ENCODE measurements at places on chromosomes 7 and 10.

DNA sequence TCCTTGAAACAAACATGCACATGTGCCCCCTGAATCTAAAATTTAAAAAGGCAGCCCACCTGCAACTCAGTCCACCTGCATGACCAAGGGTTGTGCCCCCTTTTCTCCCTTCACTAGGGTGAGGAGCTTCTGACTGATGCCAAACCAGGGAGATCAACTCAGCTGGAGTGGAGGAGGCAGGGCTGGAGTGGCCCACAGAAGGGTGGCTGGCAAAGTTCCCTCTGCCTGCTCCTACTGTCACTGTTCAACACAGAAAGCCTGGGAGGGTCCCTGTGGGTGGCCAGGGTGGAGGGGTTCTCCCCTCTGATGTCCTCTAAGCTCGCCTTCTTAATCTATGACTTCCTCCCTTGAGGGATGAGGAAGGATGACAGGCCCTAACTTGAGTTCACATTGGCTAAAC lies 55.7 kb upstream of the ANTXRL start:
- DNase-seq, result no peak

- DNase-seq, result no peak
Observed at GRCh38 chr10:118953598-118954393, 75.7 kb upstream of the NANOS1 start.

DNA sequence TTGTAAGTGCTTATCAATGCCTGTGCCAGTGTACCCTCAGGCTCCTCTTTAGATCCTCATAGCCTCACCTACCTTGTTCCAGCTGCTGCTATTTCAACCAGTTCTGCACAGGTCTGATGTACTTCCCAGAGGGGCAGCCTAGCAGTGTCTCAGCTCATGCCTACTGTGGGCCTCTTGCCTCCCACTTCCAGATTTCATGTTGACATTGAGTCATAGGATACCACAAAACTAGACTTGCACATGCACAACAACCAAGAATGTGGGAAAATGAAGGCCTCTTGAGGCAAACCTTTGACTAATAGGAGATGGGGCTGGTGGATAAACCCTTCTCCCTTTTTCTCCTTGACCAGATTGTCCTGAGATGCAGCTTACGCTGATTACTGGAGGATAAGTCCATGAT lies 31.0 kb downstream of the PON3 start:
- DNase-seq, result peak; percentile 92

DNA sequence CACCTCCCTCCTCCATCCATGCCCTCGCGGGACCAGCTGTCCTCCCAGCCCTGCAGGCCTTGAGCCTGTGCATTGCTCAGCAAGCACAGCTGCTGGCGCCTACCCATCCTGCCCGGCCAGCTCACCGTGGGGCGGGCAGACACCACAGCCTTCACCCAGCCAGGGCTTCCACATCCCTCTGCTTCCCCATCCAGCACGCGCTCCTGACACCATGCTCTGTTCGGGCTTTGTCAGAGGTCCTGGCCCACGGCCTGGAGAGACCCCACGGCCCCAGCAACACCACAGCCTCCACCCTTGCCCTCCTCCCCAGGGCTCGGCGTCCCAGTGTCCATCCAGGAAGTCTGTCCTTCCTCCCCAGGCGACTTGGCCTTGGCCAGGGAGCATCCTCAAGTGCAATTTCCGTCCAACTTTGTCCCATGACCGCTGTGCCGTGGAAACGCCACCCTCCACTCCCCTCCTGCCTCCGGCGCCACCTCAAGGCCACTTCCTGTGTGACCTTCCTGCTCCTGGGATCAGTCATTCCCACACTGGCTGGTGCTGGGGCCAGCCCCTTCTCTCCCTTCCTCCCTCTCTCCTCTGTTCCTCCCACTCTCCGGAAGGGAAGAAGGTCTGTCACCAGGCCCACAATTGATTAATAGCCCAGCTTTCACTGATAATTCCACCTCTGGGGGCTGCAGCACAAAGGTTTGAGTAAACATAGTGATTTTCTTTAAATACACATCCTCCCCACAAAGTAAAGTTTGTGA lies 71.5 kb upstream of the SMNDC1 start:
- DNase-seq, result no peak

- no peak for DNase-seq
Observed at GRCh38 chr7:158991824-158992621, 135.7 kb downstream of the DYNC2I1 start.

DNA sequence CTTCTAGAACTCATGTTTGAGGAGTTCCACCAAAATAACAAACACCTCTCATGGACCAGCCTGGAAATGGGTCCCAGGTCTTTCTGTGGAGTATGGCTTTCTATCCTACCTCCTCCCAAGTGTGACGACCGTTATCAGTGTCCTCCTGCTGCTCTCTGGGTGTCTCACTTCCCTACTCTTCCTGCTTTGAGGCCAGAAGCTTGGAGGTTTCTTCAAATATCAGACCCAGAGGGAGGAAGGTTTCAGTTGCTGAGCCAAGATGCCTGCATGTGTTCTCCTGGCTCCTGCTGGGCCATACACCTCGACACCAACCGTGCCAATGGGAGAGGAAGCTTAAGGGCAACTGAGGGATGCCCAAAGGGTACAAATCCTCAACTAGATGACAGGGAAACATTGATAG lies 114.6 kb downstream of the WNT2 start:
- no peak for DNase-seq

DNA sequence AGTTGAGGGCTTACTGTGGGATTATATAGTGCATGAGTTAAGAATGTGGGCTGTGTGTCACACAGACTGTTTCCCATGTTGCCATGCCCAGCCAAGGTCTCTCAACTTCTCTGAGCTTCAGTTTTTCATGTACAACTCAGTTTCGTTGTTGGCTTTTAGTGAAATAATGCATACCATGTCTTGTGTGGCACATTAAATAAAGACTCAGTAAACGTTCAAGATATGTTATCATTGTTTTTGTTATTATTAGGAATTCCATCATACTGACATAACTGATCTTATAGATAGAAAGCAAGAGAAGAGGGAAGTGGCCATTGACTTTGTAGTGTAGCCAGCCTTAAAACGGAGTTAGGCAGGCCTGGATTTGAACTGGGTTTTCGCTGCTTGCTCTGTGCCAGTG lies 2.9 kb downstream of the CDK14 start:
- no peak for DNase-seq

- DNase-seq, result no peak
Observed at GRCh38 chr7:135803143-135803542, 54.5 kb upstream of the FAM180A start.

DNA sequence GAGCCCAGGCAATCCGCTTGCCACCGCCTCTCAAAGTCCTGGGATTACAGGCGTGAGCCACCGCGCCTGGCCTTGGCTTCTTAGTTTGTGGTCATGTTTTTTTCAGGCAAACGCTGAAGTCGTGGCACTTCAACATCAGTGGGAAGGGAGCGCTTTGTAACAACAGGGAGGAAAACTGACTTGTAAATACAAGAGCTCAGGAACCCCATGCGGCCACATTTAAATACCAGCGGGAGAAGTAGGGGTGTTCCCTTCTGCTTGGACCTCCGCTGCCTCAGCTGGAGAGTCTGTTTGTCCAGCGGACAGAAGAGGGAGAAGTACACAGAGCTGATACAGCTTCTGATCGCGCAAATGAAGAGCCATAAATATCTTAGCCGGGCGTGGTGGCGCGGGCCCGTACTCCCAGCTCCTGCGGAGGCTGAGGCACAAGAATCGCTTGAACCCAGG lies 108.7 kb upstream of the KMT2C start:
- DNase-seq, result no peak

- DNase-seq, result no peak
Observed at GRCh38 chr10:100829097-100829870, 83.5 kb upstream of the SLF2 start.

DNA sequence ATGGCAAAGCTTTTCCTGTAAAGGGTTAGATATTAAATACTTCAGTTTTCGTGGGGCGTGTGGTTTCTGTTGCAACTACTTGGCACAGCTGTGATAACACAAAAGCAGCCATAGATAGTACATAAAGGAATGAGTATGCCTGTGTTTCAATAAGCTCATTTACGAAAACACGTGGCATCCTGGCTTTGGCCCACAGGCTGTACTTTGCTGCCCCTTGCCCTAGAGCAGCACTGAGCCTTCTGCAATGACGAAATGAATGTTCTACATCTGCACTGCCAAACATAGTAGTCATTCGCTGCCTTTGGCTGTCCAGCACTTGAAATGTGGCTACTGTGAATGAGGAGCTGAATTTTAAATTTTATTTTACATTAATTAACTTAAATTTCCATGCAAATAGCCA lies 376.2 kb upstream of the TPK1 start:
- no peak for DNase-seq

DNA sequence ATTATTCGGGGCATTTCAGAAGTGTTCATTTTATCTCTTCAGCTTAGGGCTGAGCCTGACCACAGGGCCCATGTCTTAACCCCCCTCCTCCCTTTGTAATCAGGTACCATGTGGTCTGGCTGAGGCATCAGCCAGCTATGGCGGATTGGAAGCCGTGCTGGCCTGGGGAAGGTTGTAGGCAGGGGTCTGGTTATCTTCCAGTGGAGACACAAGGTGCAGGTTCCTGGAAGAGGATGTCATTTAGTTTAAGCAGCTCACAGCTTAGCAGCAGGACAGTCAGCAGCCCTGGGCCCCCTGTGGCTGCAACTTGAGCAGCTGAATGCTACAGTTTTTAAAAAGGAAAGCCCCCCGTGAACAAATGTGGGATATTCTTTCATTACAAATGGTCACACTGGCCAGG lies 22.1 kb downstream of the BAG3 start:
- DNase-seq, result no peak

GRCh38 chr10:47169581-47169980 lies 130.4 kb upstream of the GDF10 start:
- no peak for DNase-seq

- DNase-seq, result peak; percentile 44
Observed at GRCh38 chr7:66013938-66014337, 31.9 kb upstream of the GUSB start.

- no peak for DNase-seq
Observed at GRCh38 chr7:13835442-13835841, 154.0 kb downstream of the ETV1 start.

DNA sequence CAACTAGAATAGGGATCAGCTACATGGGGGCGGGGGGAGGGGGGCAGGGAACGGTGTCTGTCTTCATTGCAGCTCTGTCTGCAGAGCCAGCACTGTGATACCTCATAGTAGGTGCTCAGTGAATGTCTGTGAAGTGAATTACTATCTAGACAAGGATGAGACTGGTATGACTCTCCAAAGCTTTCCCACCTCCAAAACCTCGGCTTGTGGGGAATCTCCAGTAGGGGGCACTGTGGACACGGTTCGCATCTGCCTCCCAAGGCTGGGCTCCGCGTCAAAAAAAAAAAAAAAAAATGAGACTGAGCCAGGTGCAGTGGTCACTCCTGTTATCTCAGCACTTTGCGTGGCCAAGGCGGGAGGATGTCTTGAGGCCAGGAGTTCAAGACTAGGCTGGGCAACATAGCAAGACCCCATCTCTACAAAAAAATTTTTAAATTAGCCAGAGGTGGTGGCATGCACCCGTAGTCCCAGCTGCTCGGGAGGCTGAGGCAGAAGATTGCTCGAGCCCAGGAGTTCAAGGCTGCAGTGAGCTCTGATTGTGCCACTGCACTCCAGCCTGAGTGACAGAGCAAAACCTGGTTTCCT lies 9.6 kb downstream of the TRIM56 start:
- peak; percentile 39 for DNase-seq

DNA sequence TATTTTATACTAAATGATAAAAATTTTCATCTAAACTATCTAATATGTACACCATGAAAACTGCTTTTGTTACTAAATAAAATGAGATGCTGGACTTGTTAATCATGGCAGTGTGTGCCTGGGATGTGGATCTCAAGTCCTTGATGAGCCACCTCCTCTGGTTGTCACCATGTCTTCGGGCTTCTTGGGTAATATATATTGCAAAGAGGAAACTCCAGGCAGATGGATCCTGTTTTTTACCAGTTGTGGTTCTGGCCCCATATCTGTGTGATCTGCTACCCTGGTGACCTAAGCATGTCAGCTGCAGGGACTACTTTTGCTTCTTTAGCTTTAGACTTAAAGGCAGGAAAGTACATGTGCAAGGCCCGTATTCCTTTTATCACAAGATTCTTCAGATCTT lies 46.2 kb downstream of the TMEM60 start:
- no peak for DNase-seq

GRCh38 chr10:44389150-44389549 lies 4.3 kb upstream of the CXCL12 start:
- DNase-seq, result no peak

- DNase-seq, result no peak
Observed at GRCh38 chr7:155710530-155710929, 66.1 kb downstream of the RBM33 start.

DNA sequence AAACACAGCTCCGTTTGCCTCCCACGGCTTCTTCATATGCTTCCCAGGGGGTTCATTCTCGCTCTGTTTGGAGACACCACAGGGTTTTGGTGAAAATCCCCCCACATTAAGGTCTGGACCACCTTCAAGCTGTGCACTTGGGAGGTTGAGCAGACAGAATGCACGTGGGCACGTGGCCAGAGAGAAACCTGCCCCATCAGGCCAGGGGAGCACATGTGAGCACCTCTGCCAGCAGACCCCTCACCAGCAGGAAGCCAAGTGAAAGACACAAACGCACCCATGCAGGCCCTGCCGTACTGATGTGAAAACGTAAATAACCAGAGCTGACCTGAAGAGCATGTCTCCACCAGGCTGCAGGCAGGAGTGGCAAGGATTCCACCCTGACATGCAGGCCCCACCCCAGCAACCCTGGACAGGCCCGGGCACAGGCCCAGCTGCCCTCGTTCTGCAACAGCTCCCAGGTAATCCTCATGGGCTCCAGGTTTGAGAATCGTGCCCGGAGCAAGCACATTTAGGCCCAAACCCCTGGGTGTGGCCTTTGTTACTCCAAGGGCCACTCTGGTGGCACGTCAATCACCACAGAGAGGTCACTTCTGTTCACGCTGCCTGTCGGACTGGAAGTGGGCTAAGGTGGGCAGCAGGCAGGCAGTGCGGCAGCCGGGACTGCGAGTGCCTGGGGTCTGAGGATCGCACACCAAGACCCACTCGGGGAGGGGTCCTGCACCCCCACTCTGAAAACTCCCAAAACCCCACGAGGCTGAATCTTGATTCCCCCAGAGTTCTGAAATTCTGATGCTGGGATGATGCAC lies 184.4 kb downstream of the PTPRN2 start:
- no peak for DNase-seq

DNA sequence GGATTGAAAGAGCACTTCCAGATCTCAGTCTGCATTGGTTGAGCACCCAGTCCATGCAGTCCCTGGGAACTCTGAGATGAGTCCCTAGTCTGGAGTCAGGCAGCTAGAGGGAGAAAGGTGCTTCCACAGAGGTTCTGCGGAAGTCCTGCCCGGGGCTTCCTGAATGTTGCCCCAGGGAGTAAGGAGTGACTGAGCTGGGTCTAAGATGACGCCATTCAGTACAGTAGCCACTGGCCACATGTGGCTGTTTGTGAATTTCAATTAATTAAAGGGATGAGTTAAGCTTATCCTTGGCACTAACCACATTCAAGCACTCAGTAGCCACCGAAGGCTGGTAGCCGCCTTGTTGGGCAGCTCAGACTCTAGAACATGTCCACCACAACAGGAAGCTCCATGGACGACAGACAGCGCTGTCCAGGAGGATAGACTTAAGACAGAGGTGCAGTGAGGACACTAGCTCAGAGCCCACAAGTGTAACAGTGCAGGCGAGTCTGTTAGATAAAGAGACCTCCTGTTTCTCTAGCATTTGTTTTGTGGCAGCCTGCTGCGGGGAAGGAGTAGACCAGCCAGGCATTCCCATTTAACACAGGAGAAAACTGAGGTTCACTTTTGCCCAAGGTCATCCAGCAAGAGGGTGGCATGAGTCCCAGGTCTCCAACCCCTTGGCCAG lies 101.6 kb upstream of the PPIF start:
- no peak for DNase-seq

All from renal cortical epithelial cell (primary cell).